ENCODE measurements at places on chromosomes 3 and 15.

GRCh38 chr3:39752751-39753150, 56.7 kb upstream of the MYRIP start:
- no peak for DNase-seq

DNA sequence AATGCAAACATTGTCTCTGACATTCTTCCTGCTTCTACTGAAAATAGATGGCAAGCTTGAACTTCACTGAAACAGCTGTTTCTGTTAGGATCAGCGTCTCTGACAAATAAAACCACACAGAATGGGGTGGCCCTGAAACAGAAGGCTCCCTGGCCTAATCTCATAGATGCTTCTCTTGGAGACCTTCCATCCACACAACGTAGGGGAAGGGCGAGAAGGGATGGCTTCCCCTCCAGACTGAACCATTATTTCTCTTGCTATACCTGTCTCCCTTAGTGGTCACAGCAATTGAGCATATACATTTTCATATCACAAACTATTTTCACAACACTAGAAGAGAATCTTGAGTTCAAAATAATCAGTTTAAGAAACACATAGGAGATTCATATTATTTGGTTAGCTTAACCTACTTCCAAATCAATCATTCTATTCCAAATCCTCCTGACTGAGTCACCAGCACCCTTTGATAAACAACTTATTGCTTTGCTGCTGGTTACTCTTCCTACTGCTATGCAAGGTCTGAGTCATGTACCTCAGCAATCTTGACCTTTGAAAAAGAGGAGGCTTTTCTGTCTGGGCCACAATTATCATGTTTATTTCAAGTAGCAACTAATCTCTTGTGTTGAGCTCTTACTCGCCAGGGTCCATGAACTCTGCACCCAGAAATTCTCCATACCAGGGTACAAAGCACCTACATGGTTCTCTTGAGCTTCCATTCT, 45.5 kb downstream of the CBLB start:
- DNase-seq = no peak

DNA sequence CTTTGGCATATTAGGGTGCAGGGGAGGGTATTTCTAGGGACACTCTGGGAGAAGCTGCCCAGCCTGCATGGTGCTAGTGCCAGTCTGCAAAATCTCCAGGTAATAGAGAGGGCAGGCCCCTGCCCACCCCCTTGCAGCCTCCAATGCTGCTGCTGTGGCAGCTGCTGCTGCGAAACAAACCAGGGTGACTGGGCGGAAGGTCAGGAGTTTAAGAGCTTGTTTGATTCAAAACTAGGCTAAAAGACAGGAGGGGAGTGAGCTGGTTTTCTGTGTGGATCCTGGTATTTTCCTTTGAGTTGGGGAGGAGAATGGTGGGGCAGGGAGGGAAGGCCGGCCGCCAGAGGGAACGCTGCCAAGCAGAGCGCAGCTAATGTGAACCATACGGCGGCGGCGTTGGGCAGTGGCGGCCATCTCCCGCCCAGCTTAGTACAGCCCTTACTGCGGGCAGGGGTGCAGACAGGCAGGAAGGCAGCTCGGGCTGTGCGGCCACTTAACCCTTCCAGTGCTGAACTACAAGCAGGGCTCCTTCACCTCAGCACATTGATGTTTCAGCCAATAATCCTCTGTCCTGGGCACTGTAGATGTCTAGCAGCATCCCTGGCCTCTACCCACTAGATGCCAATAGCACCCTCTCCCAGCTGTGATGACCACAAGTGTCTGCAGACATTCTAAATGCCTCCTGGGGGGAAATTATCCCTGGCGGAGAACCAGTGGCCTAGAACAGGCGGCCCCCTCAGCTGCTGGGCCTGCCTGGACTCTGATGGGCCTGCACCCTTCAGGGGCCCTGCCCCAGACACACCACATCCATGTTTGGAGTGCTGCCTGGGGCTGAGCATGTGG, 125.7 kb downstream of the EEFSEC start:
- no peak for DNase-seq

DNA sequence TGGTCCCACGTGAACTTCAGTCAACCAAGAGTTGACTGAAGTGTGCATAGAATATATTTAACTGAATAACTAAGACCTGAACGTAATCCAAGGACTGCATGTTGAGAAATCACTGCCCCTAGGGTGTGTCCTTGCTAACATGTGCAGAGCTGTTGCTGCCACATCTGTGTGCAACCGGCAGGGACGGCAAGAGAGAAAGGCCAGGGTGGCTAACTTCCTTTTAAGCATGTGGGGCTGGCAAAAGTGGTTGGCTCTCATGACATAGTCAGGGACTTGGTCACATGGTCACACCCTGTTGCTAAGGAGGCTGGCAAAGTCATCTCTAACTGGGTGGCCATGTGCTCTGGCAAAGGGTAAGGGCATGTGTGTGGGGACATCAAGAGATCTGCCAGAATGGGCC, 52.4 kb downstream of the GASK1A start:
- DNase-seq = peak; percentile 3

DNA sequence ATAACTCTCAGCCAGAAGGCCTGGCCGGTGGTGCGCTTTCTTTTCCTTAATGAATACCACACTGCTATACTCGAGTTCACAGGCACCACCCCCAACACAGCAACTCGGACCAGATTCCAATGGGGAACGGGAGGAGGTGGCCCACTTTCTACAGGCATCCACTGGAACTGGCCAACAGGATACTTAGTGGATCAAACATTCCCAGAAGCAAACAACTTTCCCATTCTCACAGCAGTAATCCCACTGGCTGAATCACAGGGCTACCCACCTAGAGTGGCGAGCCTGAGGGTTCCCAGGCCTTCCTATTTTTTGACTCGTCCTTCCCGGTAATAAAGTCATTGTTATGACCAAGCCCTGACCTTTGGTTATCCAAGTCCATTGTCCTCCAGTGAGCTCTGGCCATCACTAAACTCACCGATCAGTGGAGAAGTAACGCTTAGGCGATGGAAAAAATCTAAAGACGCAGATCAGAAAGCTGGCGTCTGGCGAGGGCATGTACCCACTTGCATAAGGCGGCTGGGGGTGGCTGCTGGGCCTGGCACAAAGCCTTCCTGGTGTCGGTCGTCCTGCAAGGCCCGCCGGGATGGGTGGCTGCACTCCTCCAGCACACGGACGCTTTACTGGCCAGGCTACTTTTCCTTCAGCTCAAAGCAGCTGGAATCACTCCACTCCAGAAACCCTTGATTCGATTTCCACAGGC, 1.2 kb downstream of the EOGT start:
- DNase-seq = no peak

DNA sequence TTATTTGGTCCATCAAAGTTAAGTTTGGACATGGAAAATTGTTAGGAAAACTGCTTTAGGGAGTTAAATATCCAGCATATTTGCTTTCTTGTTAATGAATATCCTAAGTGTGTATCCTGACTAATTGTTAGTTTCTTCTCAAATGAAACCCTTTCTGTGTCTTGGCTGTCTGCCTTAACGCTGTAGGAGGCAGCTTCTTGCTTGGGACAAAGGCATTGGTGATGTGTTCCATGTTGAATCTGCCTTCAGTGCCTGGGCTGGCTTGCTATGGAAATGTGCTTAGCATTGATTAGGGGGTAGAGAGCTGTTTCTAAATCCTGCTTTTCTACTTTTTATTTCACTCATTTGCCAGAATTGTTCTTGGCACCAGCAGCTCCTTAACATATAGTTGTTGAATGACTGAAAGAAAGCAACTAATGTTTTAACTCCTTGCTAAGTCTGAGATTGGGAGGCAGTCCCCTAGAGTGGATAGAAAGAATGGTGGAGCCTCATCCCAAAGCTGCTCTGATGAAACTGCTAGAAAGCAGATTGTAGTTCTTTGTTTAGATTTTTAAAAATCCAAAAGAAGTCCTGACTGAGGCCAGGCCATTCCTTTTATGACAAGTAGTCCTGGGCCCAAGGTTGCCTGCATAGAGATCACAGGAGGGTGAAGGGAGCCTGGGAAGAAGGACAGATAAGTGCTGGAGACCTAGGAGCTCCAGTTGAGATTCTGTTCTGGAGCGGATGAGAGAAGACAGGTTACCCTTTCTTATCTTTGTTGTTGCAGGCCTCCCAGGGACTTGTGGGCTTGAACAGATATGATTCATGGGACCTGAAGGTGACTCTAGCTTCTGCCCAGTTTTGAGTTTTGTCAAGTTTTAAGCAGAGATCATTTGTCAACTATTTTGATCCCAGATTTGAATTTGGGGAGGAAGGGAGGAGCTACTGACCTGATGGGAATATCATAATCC, 39.3 kb downstream of the OXNAD1 start:
- DNase-seq = no peak

- DNase-seq = no peak
Measured at GRCh38 chr15:62291262-62291661, 126.2 kb upstream of the C2CD4B start.

- no peak for DNase-seq
Measured at GRCh38 chr3:126547721-126548120, 11.0 kb downstream of the C3orf22 start.

DNA sequence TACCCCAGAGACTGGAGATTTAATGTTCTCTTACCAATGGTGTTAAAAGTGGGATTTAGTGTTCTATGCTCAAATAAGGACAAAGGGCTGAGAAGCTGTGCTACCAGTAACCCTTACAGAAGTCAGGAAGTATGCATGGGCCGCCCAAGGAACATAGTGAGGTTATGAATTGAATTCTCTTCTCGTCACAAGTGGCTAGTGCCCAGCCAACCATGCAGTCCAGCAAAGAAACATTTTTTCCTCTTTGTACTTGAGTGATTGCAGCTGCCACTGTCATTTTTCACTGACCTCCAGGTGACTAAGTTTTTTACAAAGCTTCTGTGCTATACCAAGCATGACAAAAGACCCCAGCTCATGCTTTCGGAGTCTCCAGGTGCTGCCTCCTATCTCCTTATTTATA, 110.6 kb upstream of the DCBLD2 start:
- no peak for DNase-seq

GRCh38 chr3:193894121-193894863, 241.7 kb upstream of the HES1 start:
- DNase-seq = no peak

DNA sequence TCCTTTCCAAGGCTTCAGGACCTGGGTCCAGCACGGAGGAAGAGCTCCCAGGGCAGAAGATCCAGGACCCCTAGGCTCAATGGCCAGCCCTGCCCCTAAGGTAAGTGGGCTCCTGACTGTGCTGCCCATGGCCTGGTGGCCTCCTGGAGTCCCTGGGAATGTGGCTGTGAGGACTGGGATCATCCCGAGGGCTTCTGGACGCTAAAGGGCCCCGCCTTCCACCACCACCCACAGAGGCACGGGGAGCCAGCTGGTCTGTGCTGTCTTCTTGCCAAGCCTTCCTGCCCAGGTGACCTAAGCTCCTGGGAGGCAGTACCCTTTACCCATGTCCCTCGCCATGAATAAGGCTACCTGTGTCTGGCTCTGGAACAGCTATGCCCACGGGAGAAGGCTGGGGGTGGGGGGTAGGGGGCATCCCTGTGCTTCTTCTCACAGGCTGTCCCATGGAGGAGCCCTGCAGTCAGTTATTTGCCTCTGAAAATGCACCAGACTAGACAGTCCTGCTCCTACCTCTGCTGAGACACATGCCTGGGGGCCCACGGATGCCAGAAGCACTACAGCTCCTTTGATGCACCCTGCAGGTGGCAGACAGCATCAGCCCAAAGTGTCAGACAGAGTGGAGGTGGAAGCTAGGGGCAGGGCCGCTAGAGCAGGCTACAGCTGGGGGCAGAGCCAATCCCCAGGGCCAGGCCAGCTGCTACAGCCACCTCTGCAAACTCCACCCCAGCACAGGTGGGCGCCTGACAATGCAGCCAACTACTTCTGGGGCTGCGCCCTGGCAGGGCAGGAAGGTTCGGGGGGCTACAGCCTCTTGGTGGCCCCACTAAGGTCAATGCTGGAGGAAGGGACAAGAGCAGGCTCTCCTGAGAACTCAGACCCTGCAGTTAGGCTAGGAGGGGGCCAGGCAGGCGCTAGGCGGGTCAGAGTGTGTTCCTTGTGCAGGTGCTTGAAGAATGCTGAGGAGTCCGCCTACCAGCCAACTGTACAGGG, 90.9 kb downstream of the SEC22A start:
- DNase-seq = no peak

DNA sequence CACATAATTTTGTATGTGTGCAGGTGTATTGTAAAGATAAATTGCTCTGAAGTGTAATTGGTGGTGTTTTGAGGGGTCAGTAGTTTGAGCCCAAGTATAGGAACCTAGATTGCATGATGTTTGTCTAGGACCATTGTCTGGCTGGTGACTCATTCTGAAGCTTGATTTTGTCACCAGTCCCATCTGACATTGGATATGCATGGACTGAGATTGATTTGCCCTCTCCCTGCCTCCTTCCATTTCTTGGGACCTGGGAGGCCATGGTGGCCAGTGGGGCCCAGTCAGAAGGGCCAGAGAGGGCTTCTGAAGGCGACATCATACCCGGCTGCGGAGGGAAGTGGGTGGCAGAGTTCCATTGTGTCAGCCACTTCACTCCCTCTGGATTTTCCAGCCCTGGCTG, 62.3 kb downstream of the PDIA5 start:
- DNase-seq = no peak

DNA sequence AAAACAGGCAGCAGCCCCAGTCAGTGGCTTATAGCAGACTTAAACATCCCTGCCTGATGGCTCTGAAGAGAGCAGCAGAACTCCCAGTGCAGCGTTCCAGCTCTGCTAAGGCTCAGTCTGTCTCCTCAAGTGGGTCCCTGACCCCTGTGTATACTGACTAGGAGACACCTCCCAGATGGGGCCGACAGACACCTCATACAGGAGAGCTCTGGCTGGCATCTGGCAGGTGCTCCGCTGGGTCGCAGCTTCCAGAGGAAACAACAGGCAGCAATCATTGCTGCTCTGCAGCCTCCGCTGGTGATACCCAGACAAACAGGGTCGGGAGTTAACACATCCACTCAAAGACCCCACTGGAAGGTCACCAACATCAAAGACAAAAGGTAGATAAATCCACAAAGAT, 93.5 kb downstream of the RFX7 start:
- no peak for DNase-seq

GRCh38 chr3:31291818-31292217, 240.9 kb upstream of the STT3B start:
- DNase-seq = no peak

GRCh38 chr15:60735559-60736047, 256.7 kb upstream of the ICE2 start:
- peak; percentile 64 for DNase-seq

- DNase-seq = no peak
Measured at GRCh38 chr3:17765819-17766472, 23.5 kb upstream of the TBC1D5 start.

DNA sequence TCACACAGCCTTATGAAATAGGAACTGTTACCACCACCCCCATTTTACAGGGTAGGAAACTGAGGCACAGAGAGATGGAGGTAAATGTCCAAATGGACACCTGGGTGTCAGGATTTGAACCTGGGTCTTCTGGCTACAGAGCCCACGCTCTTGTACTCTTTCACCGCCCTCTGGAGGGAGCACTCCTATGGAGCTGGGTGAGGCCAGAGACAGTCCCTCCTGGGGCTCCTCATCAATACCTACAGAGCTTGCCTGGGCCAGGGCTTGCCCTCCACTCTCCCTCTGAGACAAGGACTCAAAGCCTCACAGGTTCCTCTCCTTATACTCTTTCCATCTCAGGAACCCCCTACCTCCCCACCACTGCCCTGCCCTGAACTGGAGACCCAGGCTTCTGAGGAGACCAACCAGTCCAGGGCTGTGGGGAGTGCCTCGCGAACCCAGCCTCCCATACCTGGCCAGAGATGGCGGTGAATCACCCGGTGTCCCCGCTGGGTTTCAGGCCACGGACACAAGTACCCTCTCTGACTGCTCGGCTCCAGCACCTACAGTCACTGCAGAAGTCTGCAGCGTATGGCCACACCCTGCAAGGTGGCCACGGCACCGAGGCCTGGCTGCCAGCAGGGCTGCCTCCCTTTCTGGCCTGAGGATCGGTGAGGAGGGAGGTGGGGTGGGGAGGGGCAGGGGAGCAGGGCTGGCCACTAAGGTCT, 22.1 kb upstream of the ATP2B2 start:
- no peak for DNase-seq

All from Caco-2 (cell line).